ENCODE measurements at places on chromosomes 2 and 18.

GRCh38 chr2:237296756-237297155 lies 117.2 kb downstream of the COL6A3 start:
- no peak for DNase-seq

- DNase-seq, result no peak
Observed at GRCh38 chr2:164061129-164061746, 325.4 kb upstream of the FIGN start.

- DNase-seq, result no peak
Observed at GRCh38 chr2:85436836-85437487, 18.4 kb downstream of the SH2D6 start.

GRCh38 chr2:46349115-46349547 lies 51.9 kb downstream of the EPAS1 start:
- DNase-seq, result no peak

- no peak for DNase-seq
Observed at GRCh38 chr2:54665436-54665856, 58.0 kb upstream of the EML6 start.

DNA sequence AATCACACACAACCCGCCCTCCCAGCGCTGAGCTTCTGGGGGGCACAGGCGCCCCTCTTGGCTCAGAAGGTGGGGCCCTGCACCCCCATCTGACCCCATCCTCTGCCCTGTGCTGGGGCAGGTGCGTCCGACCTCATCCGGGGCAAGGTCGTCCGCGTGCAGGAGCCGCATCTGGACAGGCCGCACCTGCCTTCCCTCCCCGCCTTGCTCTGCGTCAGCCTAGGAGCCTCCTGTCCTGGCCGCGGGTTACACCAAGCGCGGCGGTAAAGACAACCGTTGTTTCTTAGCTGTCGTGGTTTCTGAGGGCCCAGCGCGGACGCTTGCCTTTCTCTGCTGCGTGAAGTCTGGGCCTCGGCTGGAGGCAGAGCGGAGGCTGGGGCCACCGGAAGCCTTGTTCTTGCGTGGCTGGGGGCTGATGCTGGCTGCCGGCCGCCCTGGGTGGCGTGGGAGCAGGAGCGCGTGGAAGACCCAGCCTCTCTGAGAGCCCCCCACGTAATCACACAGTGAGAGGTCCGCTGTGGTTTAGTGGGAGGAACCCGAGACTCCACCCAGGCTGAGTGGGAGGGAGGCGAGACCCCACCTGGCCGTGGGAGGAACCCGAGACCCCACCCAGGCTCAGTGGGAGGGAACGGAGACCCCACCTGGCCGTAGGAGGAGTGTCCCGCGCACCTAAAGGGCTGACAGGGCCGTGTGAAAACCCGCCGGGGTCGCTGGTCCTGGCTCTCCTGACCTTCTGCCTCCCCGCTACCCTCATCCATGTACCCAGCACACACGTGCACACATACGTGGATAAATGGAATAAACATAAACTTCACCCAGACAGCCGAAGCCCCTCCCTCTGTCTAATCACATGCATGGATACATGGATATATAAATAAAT lies 51.8 kb downstream of the KCNG2 start:
- no peak for DNase-seq

DNA sequence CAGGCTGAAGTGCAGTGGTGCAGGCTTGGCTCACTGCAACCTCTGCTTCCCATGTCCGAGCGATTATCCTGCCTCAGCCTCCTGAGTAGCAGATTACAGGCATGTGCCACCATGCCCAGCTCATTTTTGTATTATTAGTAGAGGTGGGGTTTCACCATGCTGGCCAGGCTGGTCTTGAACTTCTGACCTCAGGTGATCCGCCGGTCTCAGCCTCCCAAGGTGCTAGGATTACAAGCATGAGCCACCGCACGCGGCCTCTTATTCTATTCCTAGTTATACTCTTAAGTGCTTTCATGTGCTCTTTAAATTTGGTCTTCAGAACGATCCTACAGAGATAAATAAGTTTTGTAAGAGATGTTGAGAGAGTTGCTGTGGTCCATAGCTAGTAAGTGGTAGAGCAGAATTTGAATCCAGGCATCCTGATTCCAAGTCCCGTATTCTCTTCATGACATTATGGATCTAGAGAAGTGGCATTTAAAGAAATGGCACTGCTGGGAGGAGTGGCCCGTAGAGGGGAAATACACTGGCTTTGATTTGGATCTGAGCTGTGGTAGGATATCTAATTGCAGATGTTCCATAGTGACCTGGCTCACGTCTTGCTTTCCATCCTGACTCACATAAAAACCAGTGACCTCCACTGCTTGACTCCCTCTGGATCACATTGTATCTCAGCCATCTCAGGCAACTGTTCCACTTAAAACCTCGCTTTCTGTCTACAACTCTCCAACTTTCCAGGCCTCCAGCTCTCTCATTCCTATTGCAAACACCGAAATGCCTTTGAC lies 22.8 kb upstream of the ME2 start:
- no peak for DNase-seq

Data from stimulated activated CD8-positive, alpha-beta memory T cell treated with anti-CD3 and anti-CD28 coated beads, Interleukin-15, amount 100 ng/mL, for 24 hours (primary cell).